CD4-positive, alpha-beta T cell treated with Interleukin-6 at 100 ng/mL for 8 hours (primary cell): ENCODE measurements at places on chromosomes 11 and 22.

DNA sequence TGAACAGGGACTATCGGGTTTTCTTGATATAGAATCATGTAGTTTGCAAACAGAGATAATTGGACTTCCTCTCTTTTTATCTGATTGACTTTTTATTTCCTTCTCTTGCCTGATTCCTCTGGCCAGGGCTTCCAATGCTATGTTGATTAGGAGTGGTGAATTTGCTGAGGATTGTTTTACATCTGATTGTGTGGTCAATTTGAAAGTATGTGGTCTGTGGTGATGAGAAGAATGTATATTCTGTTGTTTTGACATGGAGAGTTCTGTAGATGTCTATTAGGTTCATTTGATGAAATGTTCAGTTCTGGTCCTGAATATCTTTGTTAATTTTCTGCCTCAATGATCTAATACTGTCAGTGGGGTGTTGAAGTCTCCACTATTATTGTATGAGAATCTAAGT lies 713.2 kb upstream of the CCDC179 start:
- no peak for DNase-seq

GRCh38 chr11:88293931-88294330 lies 43.6 kb downstream of the CTSC start:
- DNase-seq = no peak

- no peak for DNase-seq
Observed at GRCh38 chr11:33377412-33378370, 120.5 kb downstream of the HIPK3 start.

DNA sequence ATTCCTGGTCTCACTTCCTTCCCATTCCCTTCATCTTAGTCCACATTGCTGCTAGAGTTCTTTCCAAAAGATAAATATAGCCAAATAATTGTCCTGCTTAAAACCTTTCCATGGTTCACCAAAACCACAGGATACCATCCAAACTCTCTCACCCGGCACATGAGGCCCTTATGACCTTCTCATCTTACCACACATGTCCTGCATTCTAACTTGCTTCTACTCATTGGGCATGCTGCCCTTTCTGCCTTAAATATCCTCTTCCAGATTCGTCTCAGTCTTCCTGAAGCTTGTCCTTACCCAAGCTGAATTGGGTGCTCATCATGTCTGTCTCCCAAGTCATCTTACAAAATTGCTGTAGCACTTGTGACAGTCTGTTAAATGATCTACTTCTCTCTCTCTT lies 114.9 kb downstream of the MPPED2 start:
- DNase-seq = no peak

- no peak for DNase-seq
Observed at GRCh38 chr11:132862137-132862536, 670.2 kb downstream of the OPCML start.

GRCh38 chr11:110948112-110948511 lies 235.9 kb upstream of the ARHGAP20 start:
- DNase-seq = no peak

GRCh38 chr22:25461301-25461700 lies 103.2 kb upstream of the GRK3 start:
- no peak for DNase-seq

- no peak for DNase-seq
Observed at GRCh38 chr22:44523981-44524759, 26.1 kb upstream of the RTL6 start.

DNA sequence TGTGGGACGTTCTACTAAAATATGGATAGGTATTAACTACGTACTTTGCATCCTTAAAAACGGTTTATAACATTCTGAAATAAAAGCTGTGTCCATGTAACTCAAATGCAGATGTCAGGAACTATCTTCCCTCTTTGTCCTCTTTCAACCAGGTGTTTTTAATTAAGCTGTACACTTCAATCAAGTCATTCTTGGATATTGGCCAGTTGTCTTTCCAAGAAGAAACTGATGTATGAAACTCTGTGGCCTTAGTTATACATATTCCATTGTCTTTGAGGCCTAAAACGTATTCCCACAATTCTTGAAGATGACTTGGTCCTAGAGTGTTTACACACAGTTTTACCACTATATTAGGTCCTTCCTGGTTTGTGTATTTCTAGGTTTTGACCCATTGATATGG lies 249.0 kb upstream of the CNTN5 start:
- no peak for DNase-seq

DNA sequence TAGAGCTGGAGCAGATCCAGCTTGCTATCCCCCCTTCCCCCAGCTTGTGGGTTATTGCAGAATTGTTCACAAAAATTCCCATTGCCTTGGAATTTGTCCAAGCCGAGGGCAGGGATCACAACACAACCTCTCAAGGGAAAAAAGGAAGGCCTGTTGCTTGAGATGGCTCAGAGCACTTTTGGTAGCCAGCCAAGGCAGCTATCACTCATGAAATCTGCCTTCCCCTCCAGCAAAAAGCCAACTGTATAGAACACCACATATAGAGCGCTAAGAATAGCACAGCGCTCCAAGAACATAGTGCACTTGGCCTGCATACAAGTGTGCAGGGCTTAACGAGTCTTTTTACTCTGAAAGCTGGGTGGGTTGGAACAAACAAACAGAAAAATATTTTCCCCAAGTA lies 46.2 kb downstream of the FAM83F start:
- no peak for DNase-seq
